Lung (tissue), 17 donors: ENCODE measurements at places on chromosomes 13 and 19. TPM values are rescaled to one million over a fixed set of nuclear protein-coding genes. Genes with fewer than 3 reads are reported as not detected.
A peak's percentile ranks its signal among the peaks of the same experiment; 100 is the strongest.

GRCh38 chr19:13430790-13431582 lies 75.3 kb downstream of the CACNA1A start:
- H3K36me3 ChIP-seq: no peaks in the 10 kb centered on the region
- no peak overlapping the region for H3K4me3 ChIP-seq
- no peaks in the 10 kb centered on the region for H3K27me3 ChIP-seq
- H3K27ac ChIP-seq: no peak overlapping the region
- no peaks in the 10 kb centered on the region for H3K4me1 ChIP-seq

DNA sequence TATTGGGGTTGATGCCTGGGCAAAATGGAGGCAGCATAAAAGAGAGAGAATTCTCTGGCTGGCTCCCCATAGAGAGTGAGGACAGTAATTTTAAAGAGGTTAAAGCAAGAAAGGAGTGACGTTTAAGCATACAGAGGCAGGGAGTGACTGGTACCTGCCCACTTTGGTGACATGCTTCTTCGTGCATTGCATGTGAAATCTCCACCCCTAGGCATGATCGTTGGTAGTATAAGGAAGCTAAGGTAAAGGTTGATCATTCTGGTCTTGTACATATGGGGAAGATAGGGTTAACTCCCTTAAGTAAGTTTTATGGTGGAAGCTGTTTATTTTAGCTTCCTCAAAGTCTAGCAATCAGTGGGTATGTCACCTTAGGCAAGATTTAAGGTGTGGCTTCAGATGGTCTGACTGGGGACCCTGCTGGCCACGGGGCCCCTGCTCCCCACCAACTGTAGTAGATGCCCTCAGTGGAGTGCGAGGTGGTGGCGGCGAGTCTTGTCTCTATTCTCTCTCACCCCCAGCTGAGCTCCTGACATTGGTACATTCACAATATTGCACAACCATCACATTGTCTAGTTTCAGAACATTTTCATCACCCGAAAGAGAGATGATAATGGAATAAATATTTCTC lies 797.5 kb upstream of the SPRY2 start:
- H3K27me3 ChIP-seq: no peaks in the 10 kb centered on the region
- no peaks in the 10 kb centered on the region for H3K36me3 ChIP-seq
- no peak overlapping the region for H3K4me3 ChIP-seq
- H3K4me1 ChIP-seq: no peaks in the 10 kb centered on the region
- no peak overlapping the region for H3K27ac ChIP-seq

Gene CEACAM7
- 0.37 TPM for total RNA-seq

Gene ZNF865
- 19.3 TPM for total RNA-seq

GRCh38 chr13:98889419-98890085 lies 88.3 kb downstream of the DOCK9 start:
- no peak overlapping the region for H3K4me3 ChIP-seq
- H3K36me3 ChIP-seq: no peaks in the 10 kb centered on the region
- H3K27ac ChIP-seq: no peak overlapping the region
- DNase-seq: no peak
- H3K27me3 ChIP-seq: no peaks in the 10 kb centered on the region

DNA sequence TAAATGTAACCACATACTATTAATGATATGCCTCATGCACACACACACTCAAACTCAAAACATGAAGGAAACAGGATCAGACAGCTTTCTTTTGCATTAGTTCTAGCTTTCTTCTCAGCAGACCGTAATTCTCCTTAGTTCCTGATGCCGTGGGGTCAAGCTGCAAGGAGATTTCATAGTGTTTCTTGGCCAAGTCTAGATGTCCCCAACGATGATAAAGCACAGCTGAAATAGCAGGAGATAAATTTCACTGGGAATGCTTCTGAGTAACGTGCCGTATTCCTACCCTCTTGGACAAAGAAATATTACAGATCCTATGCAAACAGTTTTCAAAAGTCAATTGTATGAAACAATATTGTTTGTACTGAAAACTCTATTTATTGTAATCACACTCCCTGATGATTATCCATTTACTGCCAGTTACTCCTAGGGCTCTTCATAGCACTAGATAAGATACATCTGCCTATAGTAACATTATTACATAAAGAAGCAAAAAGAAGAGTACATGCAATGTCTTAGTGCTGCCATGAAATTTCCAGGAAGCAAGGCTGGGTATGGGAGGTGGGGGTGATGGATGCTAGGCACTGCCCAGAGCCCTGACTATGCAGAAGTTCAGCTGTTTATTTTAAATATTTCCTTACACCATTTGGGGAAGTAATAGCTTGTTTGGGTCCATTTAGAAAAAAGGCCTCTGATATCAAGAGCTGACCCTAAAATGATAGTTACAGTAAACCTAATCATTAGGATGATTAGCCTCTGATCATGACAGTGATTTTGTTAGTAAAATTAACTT lies 16.5 kb upstream of the GGACT start:
- H3K4me1 ChIP-seq: no peaks in the 10 kb centered on the region
- no peak overlapping the region for H3K27ac ChIP-seq
- no peaks in the 10 kb centered on the region for H3K27me3 ChIP-seq
- DNase-seq: peak; percentile 55
- H3K36me3 ChIP-seq: peaks cover 4% of the 10 kb centered on the region
- H3K4me3 ChIP-seq: no peak overlapping the region

- peak; percentile 76 for DNase-seq
- no peaks in the 10 kb centered on the region for H3K27me3 ChIP-seq
These were observed at the start of gene STXBP2 for GRCh38 chr19:7636691-7637373. STXBP2 (plus strand) TSS chr19:7637110; CDS start chr19:7637150, 40 bp downstream.

GRCh38 chr19:18373892-18374629 lies 11.9 kb upstream of the GDF15 start:
- peak; percentile 86 for DNase-seq
- H3K4me3 ChIP-seq: no peak overlapping the region
- H3K27ac ChIP-seq: peak overlapping the region; percentile 69
- no peaks in the 10 kb centered on the region for H3K27me3 ChIP-seq
- peaks cover 9% of the 10 kb centered on the region for H3K4me1 ChIP-seq

Gene PGLYRP2
- total RNA-seq: not detected
